ENCODE measurements at places on chromosomes 6 and 20.

- DNase-seq, result no peak
Measured at GRCh38 chr6:112710710-112711109, 363.6 kb downstream of the RFPL4B start.

GRCh38 chr6:38051819-38052434 is 232.4 kb downstream of the ZFAND3 start:
- no peak for DNase-seq

GRCh38 chr20:37494796-37495195 is 26.3 kb upstream of the NNAT start:
- no peak for DNase-seq

DNA sequence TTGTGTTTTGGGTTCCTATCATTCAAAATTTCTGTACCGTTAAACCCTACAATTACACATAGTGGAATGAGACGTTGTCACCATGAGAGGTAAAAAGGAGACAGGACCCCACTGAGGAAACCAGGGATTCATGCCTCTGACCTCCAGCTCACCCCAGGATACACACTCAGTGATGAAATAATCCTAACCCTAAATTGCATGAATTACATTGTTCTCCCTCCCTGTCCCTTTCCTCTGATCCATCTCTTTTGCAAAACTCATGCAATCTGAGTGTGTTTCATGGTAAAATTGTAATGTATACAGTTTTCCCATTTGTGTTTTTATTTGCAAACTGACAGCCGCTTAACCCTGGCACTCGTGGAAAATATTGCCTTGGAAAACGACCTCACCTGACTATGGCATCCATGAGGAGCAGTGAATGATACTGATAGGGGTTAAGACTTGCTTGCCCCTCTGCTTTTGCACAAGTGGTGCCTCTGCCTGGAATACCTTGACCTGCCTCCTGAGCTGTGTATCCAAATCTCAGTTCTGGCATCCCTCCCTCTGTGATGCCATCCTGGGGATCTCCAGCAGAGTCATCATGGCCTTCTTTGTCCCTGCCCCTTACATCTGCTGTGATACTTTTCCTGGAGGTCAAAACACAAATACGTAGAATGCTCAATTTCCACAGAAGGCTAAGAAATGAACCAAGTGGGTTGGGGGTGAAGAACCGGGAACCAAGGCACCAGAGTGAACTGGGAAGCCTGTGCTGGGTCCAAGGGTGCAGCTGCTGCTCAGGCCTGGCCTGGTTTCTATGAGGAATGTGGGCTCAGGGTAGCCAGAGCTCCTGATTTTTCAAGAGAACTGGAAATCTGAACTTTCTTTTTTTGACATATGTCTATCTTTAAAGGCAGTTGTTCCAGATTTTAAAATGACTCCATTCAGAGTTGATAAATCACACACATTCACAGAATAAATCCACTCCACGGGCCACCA is 211.6 kb upstream of the ZNF217 start:
- DNase-seq, result no peak

- DNase-seq, result no peak
Measured at GRCh38 chr6:54624779-54625178, 221.8 kb upstream of the FAM83B start.

GRCh38 chr20:59776059-59776603 is 157.3 kb downstream of the SYCP2 start:
- no peak for DNase-seq
